Left ventricle myocardium inferior (tissue), 1 donor: ENCODE measurements at places on chromosomes 6 and 20. TPM values are rescaled to one million over a fixed set of nuclear protein-coding genes. Genes with fewer than 3 reads are reported as not detected.

GRCh38 chr6:135129136-135129856 is 51.8 kb upstream of the MYB start:
- no peak overlapping the region for H3K4me3 ChIP-seq
- H3K4me1 ChIP-seq, result no peaks in the 10 kb centered on the region
- no peaks in the 10 kb centered on the region for H3K36me3 ChIP-seq
- H3K27ac ChIP-seq, result no peak overlapping the region
- peaks cover 9% of the 10 kb centered on the region for H3K27me3 ChIP-seq

DNA sequence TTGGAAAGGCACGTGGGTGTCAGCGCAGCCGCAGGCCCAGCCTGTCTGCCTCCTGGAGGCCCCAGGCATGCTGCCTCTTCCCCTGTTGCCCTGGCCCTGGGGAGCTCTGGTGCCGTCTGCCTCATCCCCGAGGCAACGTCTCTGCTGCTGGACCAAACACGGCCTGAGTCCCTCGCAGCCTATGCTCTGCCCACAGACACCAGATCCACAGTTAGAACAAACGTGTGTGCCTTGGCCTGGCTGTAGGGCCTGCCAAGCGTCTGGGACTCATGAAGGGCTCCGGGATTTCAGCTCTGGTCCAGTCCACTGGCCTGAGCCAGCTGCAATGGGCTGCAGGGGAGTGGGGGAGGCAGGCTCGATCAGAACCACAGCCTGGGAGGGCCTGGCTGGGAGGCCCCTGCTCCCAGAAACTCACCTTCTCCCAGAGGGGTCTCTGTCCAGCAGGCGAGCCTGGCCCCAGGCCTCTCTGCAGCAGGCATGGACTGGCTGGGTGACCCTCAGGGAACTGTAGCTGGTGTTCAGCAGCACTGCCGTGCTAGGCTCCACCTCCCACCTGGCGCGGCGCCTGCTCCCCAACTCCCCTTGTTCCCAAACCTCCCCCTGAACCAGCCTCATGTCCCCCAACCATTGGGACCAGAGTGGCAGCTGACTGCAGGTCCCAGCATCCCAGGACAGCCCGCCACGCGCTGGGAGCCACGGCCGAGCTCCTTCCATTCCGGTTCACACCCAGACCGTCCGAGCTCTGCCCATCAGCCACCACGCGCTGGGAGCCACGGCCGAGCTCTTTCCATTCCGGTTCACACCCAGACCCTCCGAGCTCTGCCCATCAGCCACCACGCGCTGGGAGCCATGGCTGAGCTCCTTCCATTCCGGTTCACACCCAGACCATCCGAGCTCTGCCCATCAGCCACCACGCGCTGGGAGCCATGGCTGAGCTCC is 197.0 kb downstream of the DLL1 start:
- no peak overlapping the region for H3K27ac ChIP-seq
- H3K27me3 ChIP-seq, result no peaks in the 10 kb centered on the region
- no peak for DNase-seq
- no peak overlapping the region for H3K4me3 ChIP-seq
- H3K36me3 ChIP-seq, result no peaks in the 10 kb centered on the region

TNF gene
- total RNA-seq, result 0.47 TPM

DBNDD2 gene
- total RNA-seq, result 362 TPM

GRCh38 chr6:111992851-111993250 is 61.1 kb upstream of the CCN6 start:
- H3K27me3 ChIP-seq, result no peaks in the 10 kb centered on the region
- DNase-seq, result no peak
- H3K36me3 ChIP-seq, result no peaks in the 10 kb centered on the region
- H3K27ac ChIP-seq, result no peak overlapping the region
- H3K4me3 ChIP-seq, result no peak overlapping the region

- peaks cover 99% of the 10 kb centered on the region for H3K36me3 ChIP-seq
- H3K27me3 ChIP-seq, result no peaks in the 10 kb centered on the region
- no peak overlapping the region for H3K4me3 ChIP-seq
Observed at GRCh38 chr6:152151920-152152319, 344.4 kb downstream of the ESR1 start.

CYP24A1 gene
- not detected for total RNA-seq

DNA sequence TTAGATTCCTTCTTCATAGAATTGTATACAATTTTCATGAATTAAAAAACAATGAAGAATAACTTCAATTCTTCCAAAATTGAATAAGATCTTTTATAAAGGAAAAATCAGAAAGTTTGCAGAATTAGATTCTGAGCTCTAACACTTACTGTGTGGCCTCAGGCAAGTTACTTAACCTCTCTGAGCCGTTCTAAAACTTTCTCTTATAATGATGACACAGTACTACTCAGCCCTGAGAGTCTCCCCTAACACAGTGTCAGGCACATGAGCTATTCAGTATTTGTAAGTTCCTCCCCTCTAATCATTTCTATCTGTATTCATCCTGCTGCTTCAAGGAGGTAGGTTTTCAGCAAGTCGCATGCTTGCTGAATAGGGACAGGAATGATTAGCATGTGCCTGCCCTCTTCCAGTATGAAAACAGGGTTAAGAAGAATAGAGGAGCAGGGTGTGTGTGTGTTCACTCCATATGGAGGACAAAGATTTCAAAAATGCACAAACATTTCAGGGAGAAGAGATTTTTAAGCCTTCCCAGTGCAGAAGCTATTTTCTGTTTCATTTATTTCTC is 11.4 kb downstream of the ID4 start:
- H3K27me3 ChIP-seq, result peaks cover 14% of the 10 kb centered on the region
- DNase-seq, result no peak
- no peaks in the 10 kb centered on the region for H3K36me3 ChIP-seq
- H3K27ac ChIP-seq, result no peak overlapping the region
- peaks cover 6% of the 10 kb centered on the region for H3K4me1 ChIP-seq
- H3K4me3 ChIP-seq, result no peak overlapping the region

KIAA1586 gene
- 5.7 TPM for total RNA-seq

GRCh38 chr6:6741264-6741663 is 152.7 kb downstream of the LY86 start:
- H3K4me1 ChIP-seq, result peaks cover 56% of the 10 kb centered on the region
- no peaks in the 10 kb centered on the region for H3K27me3 ChIP-seq
- peak overlapping the region; percentile 89 for H3K27ac ChIP-seq
- H3K4me3 ChIP-seq, result no peak overlapping the region
- DNase-seq, result no peak
- no peaks in the 10 kb centered on the region for H3K36me3 ChIP-seq

ENPP1 gene
- total RNA-seq, result 2.9 TPM

GRCh38 chr6:81985191-81985590 is 232.7 kb upstream of the TENT5A start:
- no peaks in the 10 kb centered on the region for H3K4me1 ChIP-seq
- no peak overlapping the region for H3K27ac ChIP-seq
- no peaks in the 10 kb centered on the region for H3K27me3 ChIP-seq
- H3K36me3 ChIP-seq, result no peaks in the 10 kb centered on the region

DNA sequence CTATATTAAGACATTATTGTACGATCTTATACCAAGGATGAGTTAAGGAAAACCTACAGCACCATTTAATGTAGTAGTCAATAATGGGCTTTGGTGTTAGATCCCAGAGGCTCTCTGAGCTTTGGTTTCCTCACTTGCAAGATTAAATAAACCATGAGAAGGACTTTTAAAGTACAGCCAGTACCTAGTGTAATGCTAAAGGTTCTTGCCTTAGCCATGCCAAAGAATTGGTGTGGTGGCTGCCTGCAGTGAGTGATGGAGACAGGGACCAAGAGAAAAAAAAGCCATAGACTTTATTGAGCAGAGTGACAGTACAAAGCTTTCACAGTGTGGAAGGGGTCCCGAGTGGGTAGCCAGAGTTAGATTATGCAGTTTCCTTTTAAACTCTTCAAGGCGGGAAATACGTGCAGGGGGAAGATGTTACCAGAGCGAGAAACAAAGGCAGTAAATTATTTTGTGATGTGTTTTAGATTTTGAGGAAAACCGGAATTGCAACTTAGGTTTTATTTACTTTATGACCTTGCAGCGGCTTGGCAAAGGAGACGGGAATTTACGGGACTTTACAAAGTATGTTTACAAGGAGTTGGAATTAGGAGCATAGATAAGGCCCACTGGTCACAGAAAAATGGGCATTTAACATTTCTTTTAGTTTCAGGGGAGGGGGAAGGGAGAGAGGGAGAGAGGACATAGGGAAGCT is 100.4 kb downstream of the MYO6 start:
- no peak overlapping the region for H3K4me3 ChIP-seq
- DNase-seq, result no peak
- no peaks in the 10 kb centered on the region for H3K4me1 ChIP-seq
- H3K27me3 ChIP-seq, result no peaks in the 10 kb centered on the region
- H3K27ac ChIP-seq, result no peak overlapping the region

GRCh38 chr20:13676682-13677081 is 38.0 kb upstream of the TASP1 start:
- no peak overlapping the region for H3K4me3 ChIP-seq
- H3K36me3 ChIP-seq, result no peaks in the 10 kb centered on the region
- H3K27me3 ChIP-seq, result no peaks in the 10 kb centered on the region
- no peak for DNase-seq

ANGPT4 gene
- total RNA-seq, result 0.05 TPM

DNA sequence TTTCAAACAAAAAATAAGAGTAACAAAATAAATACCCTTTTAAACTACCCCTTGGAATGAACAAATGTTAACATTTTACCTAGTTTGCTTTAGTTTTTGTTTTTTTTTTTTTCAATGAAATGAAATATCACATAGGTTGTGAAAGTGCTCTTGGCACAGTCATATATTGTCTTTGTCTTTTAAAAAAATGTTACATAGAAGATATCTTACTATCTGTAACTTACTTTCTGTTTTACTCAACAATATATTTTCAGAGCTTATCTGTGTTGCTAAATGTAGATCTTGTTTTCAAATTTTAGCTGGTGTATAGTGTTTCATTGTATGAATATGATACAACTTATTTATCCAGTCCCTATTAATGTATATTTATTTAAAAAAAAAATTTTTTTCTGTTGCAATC is 8.6 kb downstream of the CEP57L1 start:
- DNase-seq, result no peak
- no peaks in the 10 kb centered on the region for H3K27me3 ChIP-seq
- H3K27ac ChIP-seq, result no peak overlapping the region
- H3K4me3 ChIP-seq, result no peak overlapping the region
- H3K36me3 ChIP-seq, result peaks cover 24% of the 10 kb centered on the region
- no peaks in the 10 kb centered on the region for H3K4me1 ChIP-seq

DNA sequence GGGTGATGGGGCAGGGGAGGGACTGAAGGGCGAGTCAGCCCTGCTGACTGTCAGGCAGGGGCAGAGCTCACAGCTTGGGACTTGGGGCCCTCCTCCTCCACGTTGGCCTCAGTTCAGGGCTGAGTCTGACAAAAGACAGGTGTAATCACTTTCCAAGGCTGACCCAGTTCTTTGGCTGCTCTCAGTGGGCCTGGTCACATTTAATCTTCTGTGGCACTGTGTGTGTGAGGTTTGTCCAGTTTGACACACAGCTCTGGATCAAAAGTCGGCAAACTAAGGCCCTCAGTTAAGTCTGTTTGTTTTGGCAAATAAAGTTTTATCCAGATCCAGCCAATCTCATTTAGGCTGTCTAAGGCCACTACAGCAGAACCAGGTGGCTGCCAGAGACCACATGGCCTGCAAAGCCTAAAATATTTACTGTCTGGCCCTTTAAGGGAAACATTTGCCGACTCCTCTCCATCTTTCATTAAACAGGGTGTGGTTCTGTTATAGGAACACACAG is 5.1 kb upstream of the MAP1LC3A start:
- no peaks in the 10 kb centered on the region for H3K36me3 ChIP-seq
- DNase-seq, result no peak
- peak overlapping the region; percentile 47 for H3K27ac ChIP-seq
- no peak overlapping the region for H3K4me3 ChIP-seq

GRCh38 chr6:15621203-15622044 is 41.4 kb downstream of the DTNBP1 start:
- peaks cover 35% of the 10 kb centered on the region for H3K4me1 ChIP-seq
- peak overlapping the region; percentile 20 for H3K4me3 ChIP-seq
- H3K27me3 ChIP-seq, result no peaks in the 10 kb centered on the region

SPAG4 gene
- total RNA-seq, result 2.3 TPM
